ENCODE measurements at places on chromosomes 13 and 19.

GRCh38 chr13:93646245-93646644, 419.6 kb downstream of the GPC6 start:
- no peak for DNase-seq

DNA sequence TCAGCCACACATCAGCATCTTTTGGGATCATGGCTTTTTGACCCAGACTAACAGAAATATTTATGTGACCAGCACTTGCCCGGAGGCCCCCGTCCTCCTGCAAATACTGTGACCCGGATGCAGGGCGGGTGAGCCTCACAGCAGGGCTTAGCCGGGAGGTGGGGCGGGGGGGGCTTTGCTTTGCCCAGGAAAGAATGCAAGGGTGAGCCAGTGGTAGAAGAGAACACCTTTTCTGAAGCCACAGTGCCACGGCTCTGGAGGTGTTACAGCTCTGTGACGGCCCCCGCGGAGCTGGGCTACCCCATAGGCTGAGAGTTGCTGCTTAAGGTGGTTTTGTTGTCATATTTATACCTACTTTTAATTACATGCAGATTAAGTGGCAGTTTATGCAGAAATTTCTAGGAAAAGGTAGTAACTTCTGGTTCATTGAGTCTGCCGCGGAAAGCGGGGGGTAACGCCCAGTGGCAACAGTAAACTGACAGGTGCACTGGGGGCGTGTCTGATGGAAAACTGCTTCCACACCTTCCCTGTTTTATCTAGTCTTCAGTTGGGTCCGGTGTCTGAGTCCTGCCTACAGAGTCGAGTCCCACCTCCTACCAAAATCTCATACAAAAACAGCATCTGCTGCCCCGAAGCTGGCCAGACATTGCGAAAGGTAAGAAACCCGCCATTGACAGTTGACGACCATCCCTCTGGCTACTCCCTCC, 187.9 kb downstream of the TEX29 start:
- DNase-seq = no peak

DNA sequence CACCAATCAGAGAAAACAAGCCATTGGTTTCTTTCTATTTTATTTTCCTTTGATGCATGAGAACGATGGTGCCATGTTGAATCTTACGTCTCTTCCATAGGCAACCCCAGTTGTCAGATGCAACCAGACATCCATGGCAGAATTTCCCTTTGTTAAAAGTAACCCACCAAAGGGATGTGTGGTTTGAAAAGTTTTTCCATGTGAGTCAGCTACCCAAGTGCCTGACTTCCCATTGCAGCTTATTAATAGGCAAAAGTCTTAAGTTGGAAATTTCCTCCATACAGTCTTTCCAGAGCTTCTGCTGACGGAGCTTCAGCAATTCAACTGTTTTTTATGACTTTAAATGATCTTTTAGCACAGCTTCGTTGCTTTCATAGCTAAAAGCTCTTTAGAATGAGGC, 73.8 kb upstream of the FAM216B start:
- DNase-seq = no peak

DNA sequence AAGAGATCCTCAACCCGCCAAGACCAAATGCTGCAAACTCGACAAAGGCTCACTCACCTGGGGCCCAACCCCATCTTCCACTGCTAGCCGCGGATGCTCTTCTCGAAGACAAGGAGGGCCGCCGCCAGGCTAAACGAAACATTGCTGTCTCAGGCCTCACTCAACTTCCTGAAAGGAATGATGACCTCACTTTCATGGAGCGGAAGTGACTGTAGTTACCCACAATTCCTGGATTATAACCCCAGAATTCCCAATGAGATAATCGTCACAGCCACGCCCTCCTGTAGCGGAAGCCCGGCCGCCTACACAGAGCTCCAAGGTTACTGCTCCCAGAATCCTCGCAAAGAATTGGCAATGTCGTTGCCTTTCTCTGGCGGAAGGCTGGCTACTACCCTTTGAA, 10.5 kb upstream of the ZNF112 start:
- DNase-seq = no peak

DNA sequence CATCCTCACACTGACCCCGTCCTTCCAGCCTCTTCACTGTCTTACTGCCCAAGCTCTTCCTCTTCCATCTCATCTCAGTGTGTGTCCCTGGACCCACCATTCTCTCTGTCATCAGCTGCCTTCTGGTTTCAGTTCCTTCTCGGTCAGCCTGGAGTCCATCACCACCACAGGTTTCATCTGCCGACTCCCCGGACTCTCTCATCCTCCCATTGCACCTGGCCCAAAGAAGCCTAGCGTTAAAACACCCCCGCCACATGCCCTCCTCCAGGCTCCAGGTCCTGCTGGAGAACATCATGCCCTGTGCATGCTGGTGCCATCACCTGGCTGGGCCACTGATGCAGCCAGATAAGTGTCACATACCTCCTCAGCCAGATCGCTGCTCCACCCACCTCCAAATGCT, 122.1 kb upstream of the GPR12 start:
- no peak for DNase-seq

Measured in inflammatory macrophage (primary cell).